ENCODE measurements at places on chromosomes 2 and 18.

DNA sequence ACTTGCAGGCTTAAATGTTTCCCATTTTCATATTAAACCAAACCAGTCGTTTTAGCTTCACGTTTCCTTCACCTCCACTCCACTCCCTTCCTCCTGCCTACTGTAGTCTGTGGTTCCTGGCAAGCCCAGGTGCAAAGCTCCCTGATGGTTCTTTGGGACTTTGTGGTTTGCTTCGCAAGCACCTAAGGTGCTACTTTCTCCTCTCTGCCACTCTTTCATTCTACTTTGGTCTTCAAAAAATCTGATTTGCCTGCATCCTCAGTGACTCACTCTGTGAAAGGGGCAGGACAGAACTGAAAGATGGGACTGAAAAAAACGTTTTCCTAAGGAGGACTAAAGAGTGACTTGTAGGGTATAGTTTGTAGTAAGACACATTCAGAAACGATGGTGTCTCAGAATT lies 228.4 kb downstream of the CYRIA start:
- DNase-seq: no peak

DNA sequence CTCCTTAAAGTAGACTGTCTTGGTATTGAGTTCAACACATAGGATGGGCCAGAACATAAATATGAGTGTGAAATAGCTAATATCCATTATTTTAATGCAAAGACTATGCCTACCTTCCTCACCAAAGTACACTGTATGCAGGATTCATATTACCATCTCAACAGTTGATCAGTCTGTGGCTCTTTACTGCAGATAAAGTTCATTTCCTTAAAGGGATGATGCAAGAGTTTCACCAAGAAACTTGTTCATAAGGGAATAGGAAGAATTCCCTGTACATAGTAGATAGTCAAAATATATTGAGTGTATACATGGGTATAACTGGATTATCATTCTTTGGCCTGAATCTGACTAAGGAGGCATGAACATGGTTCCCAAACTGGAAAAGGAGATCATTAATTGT lies 35.0 kb downstream of the MARS2 start:
- DNase-seq: no peak

DNA sequence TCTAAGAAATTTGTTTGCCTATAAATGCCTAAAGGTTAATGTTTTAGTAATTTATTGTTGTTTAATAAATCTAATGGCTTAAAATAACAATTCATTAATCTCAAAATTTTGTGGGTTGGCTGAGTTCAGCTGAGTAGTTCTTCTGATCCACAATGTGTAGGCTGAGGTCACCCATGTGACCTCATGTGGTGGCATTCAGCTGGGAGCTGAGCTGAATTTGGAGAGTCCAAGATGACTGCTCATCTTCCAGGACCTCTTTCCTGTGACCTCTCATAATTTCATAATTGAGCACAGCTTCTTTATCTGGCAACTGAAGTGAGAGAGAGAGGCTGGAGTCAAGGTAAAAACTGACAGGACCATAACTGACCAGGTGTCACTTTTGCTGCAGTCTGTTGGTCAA lies 132.4 kb downstream of the TXNL1 start:
- no peak for DNase-seq

DNA sequence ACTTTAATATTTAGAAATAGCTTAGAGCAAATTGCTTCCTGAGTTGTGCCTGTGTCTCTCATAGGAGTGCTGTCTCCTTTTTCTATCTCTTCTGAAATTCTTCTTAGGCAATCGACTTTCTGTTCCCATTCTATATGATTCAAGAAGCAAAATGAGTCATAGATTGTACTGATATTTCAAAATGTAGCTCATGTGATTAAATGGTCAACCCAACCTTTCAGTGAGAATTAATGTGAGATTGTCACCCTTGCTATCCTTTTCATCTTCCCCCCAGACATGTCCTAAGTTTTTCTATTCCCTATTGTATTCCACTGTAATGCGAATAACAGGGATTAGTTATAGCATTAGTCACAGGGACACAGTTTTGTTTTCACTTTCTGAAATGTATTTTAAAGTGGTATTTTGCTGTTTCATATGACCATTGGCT lies 413.6 kb downstream of the THSD7B start:
- DNase-seq: no peak

- no peak for DNase-seq
Measured at GRCh38 chr2:236990552-236990951, 95.1 kb upstream of the COPS8 start.

- no peak for DNase-seq
Measured at GRCh38 chr2:100321866-100322820, at the start of gene LONRF2. Gene LONRF2, minus strand, starts transcription at chr2:100322501. Its CDS starts 408 bp downstream, at chr2:100322093.

- DNase-seq: no peak
Measured at GRCh38 chr2:15184491-15184890, 376.6 kb downstream of the NBAS start.

- DNase-seq: no peak
Measured at GRCh38 chr2:11781602-11782001, 35.2 kb downstream of the LPIN1 start.

DNA sequence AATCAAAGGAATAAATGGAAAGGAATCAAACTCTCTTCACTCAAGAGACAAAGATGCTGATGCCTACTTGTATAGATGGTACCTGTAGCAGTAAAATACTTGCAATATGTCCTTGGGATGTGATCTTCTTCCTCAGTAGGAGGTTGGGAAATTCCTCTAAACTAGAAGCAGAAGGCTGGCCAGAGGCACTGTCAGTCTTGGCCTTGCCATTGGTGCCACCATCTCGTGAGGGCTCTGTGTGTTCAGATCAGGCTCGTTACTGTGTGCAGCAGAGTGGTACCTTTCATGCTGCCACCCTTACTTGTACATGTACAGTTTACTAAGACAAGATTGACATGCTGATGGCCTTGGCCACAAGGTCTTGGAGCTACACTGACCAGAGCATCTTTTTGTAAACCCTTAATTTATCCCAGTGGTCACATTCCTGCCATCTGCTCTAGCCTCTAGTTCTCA lies 169.0 kb downstream of the MYCN start:
- DNase-seq: no peak

GRCh38 chr18:62844850-62845643 lies 129.7 kb downstream of the PHLPP1 start:
- DNase-seq: no peak

DNA sequence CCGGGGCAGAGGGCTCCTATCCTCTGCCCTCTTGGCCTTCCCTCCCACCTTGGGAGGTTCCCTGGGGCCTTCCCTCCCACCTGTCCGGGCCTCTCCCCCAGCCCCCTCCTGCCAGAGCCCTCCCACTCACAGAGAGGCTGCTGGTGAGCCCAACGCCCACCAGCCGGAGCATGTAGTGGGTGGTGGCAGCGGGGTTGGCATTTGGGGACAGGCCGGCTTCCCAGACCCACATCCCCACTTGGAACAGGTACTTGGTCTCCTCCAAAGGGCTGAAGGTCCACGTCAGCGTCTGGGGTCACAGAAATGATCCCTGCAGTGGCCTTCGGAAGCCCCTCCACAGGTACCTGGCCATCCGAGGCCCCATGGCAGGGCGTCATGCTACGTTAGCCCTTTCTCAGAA lies 19.3 kb downstream of the CFAP65 start:
- no peak for DNase-seq

GRCh38 chr18:41353777-41354528 lies 601.1 kb upstream of the PIK3C3 start:
- no peak for DNase-seq

GRCh38 chr2:238256594-238257104 lies 16.8 kb upstream of the HES6 start:
- peak; percentile 92 for DNase-seq
